ENCODE measurements at places on chromosomes 3 and 15. TPM values are rescaled to one million over a fixed set of nuclear protein-coding genes. Genes with fewer than 3 reads are reported as not detected.

DNA sequence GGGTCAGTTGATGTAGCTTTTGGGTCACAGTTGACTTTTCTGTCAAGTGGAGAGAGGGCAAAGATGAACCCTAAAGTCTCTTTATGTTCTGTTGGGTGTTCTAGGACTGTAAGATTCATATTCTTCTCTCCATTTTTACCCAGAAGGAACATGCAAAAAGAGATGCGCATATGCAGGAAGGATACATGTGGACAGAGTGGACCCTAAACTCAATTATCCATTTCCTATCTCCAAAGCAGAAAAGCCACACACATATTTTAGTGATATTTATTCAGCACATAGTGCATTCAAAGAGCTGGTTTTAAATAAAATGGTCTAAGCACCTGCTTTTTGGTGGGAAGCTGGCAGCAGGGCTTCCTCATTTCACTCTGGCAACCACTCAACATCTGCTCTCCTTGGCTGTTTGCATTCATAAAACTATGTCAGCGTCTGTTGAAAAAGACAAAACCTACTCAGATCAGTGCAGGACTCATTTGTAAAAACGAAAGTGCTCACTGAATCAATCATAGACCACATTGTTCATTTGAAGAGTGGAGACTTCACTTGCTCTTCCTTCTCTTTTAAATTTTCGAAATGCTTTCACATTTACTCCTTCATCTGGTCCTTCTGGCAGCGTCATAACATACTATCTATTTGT is 96.6 kb downstream of the SEMA6D start:
- no peak for DNase-seq

DNA sequence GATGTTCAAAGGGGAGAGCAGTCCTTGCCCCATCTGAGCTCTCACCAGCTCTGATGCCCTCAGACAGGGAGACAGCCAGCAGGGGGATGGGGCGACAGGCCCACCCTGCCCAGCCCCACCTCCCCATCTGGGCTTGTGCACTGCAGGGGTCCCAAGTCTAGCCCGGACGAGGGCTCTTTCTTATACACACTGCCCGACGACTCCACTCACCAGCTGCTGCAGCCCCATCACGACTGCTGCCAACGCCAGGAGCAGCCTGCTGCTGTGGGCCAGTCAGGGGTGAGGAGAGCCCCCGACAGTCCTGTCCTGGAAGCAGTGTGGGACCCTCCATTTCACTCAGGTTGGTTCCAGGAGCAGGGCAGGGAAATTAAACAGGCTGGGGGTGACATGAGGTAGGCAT is 73.9 kb downstream of the BOC start:
- DNase-seq = no peak

DNA sequence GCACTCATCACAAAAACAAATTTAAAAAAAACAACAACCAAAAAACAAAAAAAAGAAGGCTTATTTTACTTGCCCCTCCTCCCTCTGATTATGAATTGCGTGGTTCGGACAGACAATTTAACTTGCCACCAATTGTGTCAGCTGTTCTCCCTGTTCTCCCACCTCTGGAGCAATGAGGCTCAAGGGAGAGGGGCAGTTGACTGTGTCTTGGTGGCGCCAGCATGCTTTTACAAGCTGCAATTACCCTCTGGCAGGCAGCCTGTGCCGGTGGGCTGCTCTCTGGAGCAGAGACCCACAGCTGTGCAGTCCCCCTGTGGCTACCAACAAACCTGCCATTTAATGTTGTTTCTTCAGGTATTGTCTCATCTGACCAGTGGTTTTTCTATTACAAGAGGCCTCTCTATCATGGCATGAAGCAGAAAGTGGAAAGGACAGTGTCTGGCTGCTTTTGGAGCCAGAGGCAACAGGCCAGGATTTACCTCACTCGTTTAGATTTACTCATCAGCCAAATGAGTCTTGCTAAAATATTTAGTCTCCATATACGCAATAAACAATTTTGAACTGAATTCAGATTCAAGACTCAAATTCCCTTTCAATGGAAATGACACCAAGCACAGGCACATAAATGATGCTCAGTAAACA is 192.0 kb upstream of the TPRG1 start:
- peak; percentile 55 for DNase-seq

DNA sequence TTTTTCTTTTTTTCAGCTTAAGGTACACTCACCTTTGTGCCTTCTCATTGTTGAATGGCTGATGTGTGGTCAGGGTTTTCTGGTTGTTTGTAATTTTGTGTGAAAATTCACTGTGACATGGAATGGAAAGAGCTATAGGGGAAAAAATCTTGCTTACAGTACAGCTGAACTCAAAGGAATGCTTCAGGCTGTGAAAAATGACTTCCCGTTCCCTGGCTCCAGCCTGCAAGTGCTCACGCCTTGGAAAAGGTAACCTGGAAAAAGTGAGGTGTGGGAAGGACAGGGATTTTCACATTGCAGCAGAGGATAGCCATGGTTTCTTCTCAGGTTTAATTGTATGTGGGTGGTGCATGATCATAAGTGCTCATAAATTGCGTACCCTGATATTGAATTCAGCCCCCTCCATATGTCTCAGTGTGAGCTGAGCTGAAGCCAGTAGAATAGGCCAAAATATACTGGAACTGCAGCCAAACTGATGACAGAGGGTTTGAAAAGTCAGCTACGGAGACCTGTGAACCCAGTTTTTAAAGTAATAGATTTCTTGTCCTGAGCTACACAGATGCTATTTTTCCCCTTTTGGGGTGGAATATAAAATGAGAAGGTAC is 228.7 kb upstream of the RASGRP1 start:
- DNase-seq = no peak

GRCh38 chr15:40543082-40543481 is 21.8 kb downstream of the CCDC32 start:
- DNase-seq = no peak

GRCh38 chr3:183400352-183400751 is 28.1 kb downstream of the MCF2L2 start:
- no peak for DNase-seq

GRCh38 chr3:133520286-133520685 is 53.2 kb upstream of the CDV3 start:
- no peak for DNase-seq

DNA sequence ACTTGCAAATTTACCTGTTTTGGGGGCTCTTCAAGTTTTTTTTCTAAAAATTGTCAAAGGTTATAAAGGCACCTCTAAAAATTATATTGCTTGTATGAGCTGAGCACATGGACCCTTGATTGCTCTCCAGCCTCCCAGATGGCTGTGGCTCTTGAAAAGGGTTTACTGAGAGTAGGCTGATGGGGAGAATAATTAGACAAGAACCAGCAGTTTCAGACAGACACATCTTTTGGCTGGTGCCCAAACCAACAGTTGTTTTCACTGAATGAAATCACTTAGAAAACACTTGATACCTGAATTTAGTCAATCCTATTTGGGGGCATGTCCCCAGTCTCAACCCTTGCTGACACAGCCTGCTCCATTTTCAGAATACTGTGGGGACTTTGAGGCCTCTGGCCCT is 217.6 kb downstream of the KBTBD8 start:
- no peak for DNase-seq

DNA sequence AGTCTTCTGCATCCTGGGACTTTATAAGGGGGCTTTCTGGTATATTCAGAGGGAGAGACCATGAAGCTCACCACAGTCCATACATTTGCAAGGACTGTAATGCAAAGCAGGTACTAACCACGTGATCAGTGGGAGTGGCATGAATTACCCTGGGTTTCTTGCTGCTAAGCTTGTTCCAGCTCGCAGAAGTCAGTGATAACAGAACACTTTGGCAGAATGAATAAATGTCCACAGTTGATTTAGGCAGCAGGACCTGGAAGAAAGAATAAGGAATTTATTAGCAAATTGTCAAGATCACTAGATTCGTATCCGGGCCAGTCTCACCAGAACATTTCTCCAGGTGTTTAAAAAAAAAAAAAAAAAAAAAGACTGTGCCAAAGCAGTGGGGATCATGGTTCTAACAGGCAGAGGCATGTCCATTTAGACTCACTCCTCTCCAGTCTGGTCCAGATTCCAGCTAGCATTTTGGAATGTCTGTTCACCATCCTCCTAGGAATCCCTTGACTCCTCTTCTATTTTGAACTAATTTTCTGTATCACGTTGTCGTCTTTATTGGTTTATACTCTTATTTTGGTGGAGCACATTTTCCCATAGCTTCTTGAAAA is 24.5 kb downstream of the HHLA2 start:
- DNase-seq = no peak

DNA sequence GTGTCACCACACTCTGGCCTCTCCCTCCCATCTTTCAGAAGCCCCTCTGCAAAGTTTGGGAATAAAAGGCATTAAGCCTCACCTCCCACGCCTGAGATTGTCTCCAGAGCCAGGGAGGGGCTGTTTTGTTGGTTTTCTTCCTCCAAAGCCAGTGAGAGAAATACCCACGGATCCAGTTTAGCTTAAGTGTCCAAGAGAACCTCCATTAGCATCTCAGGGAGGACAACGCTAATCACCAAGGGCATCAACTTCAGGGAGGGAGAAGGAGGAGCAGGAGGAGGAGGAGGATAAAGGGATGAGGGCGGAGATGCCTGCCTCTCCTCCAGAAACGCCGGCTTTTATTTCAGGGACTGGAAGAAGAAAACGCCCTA is 101.6 kb downstream of the SRGAP3 start:
- no peak for DNase-seq

DNA sequence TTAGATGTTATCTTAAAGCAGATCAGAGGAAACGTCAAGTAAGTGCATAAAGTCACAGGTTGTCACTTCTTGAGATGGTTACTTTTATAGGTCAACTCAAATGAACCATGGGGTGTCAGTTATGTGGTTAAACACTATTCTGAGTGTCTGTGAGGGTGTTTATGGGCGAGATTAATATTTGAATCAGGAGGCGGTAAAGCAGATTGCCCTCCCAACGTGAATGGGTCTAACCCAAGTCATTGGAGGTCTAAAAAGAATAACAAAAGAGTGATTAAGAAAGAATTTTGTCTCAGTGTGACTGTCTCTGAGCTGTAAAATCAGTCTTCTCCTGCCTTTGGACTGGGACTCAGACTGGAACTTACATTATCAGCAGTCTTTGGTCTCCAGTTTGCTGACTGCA is 977.5 kb downstream of the NAALADL2 start:
- no peak for DNase-seq

DNA sequence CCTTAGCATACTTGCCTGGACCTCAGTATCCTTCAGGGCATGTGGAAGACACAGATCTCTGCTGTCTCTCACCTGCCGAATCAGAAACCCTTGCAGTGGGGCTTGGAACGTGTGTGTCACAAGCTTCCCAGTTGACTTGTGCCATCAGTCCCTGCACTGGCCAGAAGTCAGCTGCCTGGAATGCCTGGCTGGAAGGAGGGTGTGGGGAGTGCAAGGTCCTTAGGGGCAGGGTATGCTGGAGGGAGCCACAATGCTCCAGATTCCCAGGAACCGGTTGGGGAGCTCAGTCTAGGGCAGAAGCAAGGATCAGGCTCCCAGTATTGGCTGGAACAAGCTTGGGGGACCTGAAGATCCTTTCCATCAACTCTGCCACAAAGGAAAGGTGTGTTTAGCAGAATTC is 27.1 kb downstream of the SPSB4 start:
- no peak for DNase-seq

- DNase-seq = no peak
Observed at GRCh38 chr15:69032703-69033373, 18.3 kb downstream of the NOX5 start.

DNA sequence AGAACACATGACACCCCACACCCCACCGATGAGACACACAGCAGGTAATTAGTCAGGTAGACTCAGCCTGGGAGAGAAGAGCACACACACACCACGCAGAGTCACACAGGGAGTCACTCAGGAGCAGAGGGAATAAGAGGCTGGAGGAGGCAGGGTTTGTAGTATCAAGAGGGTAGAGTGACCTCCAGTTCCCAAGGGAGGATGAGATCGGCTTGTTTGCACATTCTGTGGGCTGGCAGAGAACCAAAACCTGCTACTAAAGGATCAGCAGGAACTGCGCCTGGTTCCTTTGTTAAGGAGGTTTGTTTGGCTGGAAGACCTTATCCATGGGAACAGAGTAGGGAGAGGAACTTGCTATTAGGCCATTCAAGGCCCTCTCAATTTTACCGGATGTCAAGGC is 281.4 kb upstream of the SLCO3A1 start:
- peak; percentile 41 for DNase-seq

SCN11A gene
- 0.03 TPM for total RNA-seq

QTRT2 gene
- total RNA-seq = 7.5 TPM

DNA sequence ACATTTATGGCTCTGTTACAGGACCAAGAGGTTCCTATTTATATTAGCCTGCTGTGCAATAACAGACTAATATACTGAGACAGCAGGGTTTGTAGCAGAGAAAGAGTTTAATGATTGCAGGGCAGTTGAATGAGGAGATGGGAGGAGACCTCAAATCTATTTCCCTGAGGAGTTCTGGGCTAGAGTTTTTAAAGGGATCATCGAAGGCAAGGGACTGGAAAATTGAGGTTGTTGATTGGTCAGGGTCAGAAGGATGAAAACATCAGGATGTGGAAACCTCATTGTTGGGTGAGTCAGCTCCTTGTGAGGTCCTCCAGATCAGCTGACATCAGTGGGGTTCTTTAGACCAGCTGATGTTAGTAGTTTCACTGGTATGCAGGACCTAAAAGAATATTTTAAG is 60.6 kb upstream of the GOLGA8B start:
- no peak for DNase-seq

CAMK2N2 gene
- not detected for total RNA-seq

GRCh38 chr15:58724466-58724865 is 25.0 kb downstream of the ADAM10 start:
- DNase-seq = no peak

SLC28A2 gene
- total RNA-seq = not detected

DNA sequence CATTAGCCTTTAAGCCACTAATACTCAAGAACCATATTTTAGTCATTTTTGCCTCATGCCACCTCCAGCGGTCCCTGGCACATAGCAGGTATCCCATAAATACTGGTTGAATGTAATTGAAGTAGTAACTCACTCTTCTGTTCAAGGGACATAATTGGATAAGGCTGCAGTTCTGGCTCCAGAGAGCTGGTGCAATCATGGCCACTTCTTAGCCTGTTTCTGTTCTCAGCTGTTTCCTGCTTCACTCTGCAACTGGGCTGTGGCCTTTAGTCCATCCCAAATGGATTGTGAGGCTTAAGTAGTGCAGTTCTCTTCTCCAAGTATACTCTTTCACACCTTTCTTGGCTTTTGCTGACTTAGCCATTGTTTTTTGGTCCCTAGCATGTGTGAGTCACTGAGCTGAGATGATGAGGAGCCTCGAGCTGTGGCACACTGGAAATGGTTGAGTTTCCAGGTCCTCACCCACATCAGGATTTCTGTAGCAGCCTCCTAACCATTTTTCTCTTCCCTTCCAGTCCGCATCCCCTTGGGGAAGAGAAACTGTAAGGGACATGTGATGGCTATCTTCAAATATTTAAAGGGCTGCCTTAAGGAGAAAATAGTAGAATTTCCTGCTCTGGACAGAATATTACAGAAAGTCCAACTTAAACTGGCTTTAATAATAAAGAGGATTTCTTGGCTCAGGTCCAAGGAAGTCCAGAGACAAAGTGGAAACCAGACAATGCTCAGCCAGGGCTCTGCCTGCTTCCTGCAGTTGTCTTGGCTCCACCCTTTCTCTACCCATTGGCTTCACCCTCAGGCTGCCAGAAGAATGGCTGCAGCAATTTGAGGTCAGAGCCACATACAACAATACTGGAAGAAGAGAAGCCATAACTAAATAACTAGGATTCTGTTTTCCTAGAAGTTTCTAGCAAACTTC is 305.4 kb upstream of the ROPN1 start:
- DNase-seq = no peak
